Muscle of leg (tissue), 16 donors: ENCODE measurements at places on chromosomes 3 and 15. TPM values are rescaled to one million over a fixed set of nuclear protein-coding genes. Genes with fewer than 3 reads are reported as not detected.

DNA sequence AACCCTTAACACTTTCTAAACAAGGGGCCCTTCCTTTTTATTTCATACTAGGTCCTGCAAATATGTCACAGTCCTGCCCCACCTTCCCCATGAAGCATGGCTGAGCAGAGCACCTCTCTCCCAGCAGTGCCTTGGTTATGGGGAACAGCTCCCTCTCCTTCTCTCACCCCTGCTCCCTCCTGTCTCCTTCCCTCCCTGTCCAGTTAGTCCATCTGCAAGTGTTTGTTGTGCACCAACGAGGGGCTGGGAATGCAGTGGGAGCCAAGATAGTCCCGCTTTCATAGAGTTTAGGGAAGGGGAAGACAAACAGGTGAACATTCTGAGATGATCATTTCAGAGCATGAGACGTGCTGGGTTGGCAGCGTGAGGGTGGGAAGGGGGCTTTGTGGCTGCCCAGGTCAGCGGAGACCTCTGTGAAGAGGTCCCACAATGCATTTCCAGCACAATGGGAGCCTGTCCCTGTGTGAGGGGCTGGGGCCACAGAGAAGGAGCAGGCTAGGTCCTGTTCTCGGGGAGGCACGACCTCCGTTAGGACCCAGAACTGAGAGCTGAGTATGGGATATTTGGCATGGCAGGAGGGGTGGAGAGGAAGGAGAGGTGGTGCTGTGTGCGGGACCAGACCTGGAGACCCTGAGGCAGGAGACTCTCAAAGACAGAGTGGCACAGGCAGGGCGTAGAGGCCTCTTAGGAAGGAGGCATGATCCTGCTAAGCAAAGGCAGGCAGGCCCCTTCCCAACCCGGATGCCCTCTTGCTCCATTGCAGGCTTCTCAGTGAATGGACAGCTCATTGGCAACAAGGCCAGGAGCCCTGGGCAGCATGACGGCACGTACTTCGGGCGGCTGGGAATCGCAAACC, 5.5 kb upstream of the ITIH3 start:
- H3K27ac ChIP-seq = no peak overlapping the region
- no peak for DNase-seq
- H3K4me3 ChIP-seq = no peak overlapping the region
- peaks cover 22% of the 10 kb centered on the region for H3K4me1 ChIP-seq
- no peaks in the 10 kb centered on the region for H3K27me3 ChIP-seq

The ATP8B4 gene
- total RNA-seq = 4.9 TPM

DNA sequence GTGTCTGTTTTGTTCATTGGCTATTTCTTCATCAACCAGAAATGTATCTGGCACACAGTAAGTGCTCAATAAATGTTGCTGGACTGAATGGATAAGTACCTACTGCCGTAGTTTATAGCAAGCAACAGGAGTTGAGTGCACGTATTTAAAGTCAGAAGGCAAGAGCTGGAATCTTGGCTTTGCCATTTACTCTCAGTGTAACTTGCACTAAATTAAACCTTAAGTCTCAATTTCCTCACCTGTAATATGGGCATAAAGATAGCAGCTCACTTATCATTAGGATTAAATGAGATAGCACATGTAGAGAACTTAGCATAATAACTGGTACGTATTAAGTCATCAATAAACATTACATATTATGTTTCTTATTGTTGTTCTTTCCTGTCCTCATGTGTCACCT, 13.0 kb upstream of the FAM174B start:
- no peaks in the 10 kb centered on the region for H3K36me3 ChIP-seq
- H3K27ac ChIP-seq = no peak overlapping the region
- H3K4me1 ChIP-seq = peaks cover 39% of the 10 kb centered on the region
- no peak overlapping the region for H3K4me3 ChIP-seq
- H3K27me3 ChIP-seq = peaks cover 2% of the 10 kb centered on the region

The SYNPR gene
- 0.04 TPM for total RNA-seq

The MYLK gene
- 28.2 TPM for total RNA-seq

- H3K27ac ChIP-seq = no peak overlapping the region
- H3K4me1 ChIP-seq = no peaks in the 10 kb centered on the region
- no peak for DNase-seq
These were observed 95.0 kb downstream of the THRB start for GRCh38 chr3:24399614-24400013.

- H3K36me3 ChIP-seq = no peaks in the 10 kb centered on the region
- no peaks in the 10 kb centered on the region for H3K4me1 ChIP-seq
- H3K27ac ChIP-seq = no peak overlapping the region
- no peak for DNase-seq
- no peaks in the 10 kb centered on the region for H3K27me3 ChIP-seq
- no peak overlapping the region for H3K4me3 ChIP-seq
These were observed 311.6 kb upstream of the CNTN4 start for GRCh38 chr3:1787094-1787493.

GRCh38 chr15:28914483-28915023, 28.8 kb downstream of the APBA2 start:
- no peaks in the 10 kb centered on the region for H3K4me1 ChIP-seq
- H3K4me3 ChIP-seq = no peak overlapping the region
- no peak for DNase-seq
- H3K27ac ChIP-seq = no peak overlapping the region
- no peaks in the 10 kb centered on the region for H3K36me3 ChIP-seq

The AADACL2 gene
- not detected for total RNA-seq

GRCh38 chr3:79175870-79176269, 591.9 kb downstream of the ROBO1 start:
- no peaks in the 10 kb centered on the region for H3K4me1 ChIP-seq
- H3K36me3 ChIP-seq = no peaks in the 10 kb centered on the region
- DNase-seq = peak; percentile 28
- no peak overlapping the region for H3K27ac ChIP-seq
- H3K4me3 ChIP-seq = no peak overlapping the region

DNA sequence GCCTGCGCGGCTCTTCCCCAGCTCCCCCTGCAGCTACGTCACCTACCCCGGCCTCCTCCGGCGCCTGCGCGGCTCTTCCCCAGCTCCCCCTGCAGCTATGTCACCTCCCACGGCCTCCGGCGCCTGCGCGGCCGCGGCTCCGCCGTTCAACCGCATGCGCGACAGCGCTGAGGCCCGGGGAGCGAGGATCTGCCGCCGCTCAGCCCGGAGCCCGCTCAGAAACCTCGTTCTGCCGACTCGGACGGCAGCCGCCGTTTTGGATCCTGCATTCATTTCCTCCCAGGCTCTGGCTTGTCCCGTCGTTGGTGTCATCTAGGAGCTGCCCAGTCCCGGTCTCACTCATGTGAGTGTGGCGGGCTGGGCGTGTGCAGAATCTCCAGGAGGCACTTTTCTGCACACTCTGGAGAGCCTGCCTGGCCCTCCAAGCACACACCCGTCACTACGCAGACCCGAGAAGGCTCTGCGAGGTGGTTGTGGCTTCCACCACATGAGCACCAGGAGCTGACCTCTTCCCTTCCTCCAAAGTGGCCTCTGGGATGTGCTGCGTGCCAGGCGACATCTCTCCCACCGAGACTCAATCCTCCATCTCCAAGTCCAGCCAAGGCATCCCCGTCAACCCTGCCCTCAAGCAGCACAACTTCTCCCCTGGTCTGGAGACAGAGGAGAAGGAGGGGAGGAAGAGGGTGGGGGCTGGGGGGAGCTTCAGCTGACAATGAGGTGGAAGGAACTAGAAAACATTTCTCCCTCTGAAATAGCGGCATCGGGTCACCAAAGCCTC, 165.3 kb downstream of the CHSY1 start:
- H3K4me3 ChIP-seq = no peak overlapping the region
- H3K27me3 ChIP-seq = no peaks in the 10 kb centered on the region
- no peaks in the 10 kb centered on the region for H3K36me3 ChIP-seq
- no peak overlapping the region for H3K27ac ChIP-seq
- DNase-seq = no peak
- peaks cover 35% of the 10 kb centered on the region for H3K4me1 ChIP-seq

DNA sequence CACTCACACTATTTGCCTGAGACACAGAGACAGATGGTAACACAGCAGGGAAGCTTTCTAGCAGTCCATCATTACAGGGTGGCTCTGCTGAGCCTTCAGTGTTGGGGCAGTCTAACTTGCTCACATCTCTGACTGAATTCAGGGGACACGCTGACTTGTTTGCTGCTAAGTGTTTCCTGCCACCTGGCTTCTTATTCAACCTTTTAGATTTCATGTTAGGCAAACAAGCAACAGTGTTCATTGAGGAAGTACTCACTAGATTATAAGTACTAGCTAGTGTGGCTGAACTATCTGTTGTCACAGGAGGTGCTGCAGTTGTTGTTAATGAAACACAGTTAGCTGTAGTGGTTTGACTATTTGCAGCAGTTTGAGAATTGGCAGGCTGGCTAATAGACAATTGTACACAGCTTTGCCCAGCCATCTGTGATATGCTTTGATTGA, 37.3 kb downstream of the USF3 start:
- DNase-seq = no peak
- H3K4me1 ChIP-seq = peaks cover 28% of the 10 kb centered on the region
- H3K4me3 ChIP-seq = no peak overlapping the region
- peaks cover 45% of the 10 kb centered on the region for H3K36me3 ChIP-seq
- no peaks in the 10 kb centered on the region for H3K27me3 ChIP-seq
- H3K27ac ChIP-seq = no peak overlapping the region

- no peak overlapping the region for H3K4me3 ChIP-seq
- H3K4me1 ChIP-seq = peaks cover 7% of the 10 kb centered on the region
- DNase-seq = no peak
- no peaks in the 10 kb centered on the region for H3K36me3 ChIP-seq
These were observed 66.8 kb downstream of the CHRNA7 start for GRCh38 chr15:32096916-32097617.

The LRTM1 gene
- total RNA-seq = 99.9 TPM

DNA sequence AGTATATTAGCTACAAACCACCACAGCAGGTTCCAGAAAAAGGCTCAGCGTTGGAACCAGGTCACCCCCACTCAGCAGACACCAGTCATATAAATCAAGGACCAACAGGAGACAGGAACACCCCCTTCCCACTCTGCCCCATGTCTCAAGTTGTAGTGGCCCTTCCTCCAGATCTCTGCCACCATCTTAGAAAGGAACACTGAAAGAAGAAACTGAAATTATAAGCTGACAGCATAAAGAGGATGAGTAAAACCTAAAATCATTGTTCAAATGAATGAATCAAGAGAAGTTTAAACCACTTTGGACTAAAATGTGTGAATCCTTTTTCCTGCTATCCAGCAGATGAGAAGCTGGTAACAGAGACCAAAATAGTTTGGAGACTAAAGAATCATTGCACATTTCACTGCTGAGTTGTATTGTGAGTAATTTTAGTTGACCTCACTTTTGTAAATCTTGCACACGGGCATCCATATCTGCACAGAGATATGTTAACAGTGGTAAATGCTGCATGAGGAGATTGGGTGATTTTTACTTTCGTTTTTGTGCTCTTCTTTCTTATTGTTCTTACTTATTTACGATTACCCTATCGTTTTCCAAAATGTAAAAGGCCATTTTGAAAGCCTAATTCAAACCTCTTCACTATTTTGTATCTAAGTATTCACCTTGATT, 19.8 kb downstream of the CCR3 start:
- no peak for DNase-seq
- peaks cover 3% of the 10 kb centered on the region for H3K27me3 ChIP-seq
- no peak overlapping the region for H3K4me3 ChIP-seq
- H3K36me3 ChIP-seq = no peaks in the 10 kb centered on the region
- no peak overlapping the region for H3K27ac ChIP-seq

GRCh38 chr3:77799278-77799677, 759.4 kb downstream of the ROBO2 start:
- DNase-seq = no peak
- no peaks in the 10 kb centered on the region for H3K4me1 ChIP-seq
- no peak overlapping the region for H3K4me3 ChIP-seq

DNA sequence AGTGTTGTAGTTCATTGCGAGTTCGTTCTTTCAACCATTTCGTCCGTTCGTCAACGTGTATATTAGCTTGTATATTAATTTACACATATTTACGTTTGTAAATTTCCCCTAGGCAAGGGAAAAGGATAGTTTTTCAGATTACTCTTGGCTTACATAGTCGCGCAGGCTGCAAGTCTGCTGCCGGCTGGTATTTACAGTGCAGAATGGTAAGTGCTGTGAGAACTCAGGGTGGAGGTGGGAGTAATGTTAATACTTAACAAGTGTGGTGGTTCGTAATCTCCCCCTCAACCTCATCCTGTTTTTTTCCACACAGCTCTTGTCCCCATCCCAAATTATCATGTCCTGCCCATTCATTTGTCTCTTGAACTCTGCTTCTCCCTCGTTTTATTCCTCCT, 766 bp downstream of the FAM98B start:
- DNase-seq = no peak
- H3K27me3 ChIP-seq = no peaks in the 10 kb centered on the region
- H3K27ac ChIP-seq = peak overlapping the region; percentile 95
- peaks cover 5% of the 10 kb centered on the region for H3K36me3 ChIP-seq

The ETFA gene
- total RNA-seq = 125 TPM

The GP9 gene
- 0.40 TPM for total RNA-seq

The ITIH1 gene
- 0.22 TPM for total RNA-seq

GRCh38 chr3:55742832-55743136, 255.7 kb upstream of the WNT5A start:
- DNase-seq = no peak
- H3K36me3 ChIP-seq = no peaks in the 10 kb centered on the region
- H3K27me3 ChIP-seq = no peaks in the 10 kb centered on the region
- no peak overlapping the region for H3K4me3 ChIP-seq
- H3K27ac ChIP-seq = no peak overlapping the region

- H3K36me3 ChIP-seq = no peaks in the 10 kb centered on the region
- peak; percentile 16 for DNase-seq
- H3K27ac ChIP-seq = no peak overlapping the region
These were observed 12.3 kb upstream of the KPNA4 start for GRCh38 chr3:160577556-160578195.

GRCh38 chr15:81002331-81003096, 1.8 kb downstream of the TLNRD1 start:
- H3K36me3 ChIP-seq = peaks cover 8% of the 10 kb centered on the region
- peaks cover 19% of the 10 kb centered on the region for H3K4me1 ChIP-seq
- no peak for DNase-seq

DNA sequence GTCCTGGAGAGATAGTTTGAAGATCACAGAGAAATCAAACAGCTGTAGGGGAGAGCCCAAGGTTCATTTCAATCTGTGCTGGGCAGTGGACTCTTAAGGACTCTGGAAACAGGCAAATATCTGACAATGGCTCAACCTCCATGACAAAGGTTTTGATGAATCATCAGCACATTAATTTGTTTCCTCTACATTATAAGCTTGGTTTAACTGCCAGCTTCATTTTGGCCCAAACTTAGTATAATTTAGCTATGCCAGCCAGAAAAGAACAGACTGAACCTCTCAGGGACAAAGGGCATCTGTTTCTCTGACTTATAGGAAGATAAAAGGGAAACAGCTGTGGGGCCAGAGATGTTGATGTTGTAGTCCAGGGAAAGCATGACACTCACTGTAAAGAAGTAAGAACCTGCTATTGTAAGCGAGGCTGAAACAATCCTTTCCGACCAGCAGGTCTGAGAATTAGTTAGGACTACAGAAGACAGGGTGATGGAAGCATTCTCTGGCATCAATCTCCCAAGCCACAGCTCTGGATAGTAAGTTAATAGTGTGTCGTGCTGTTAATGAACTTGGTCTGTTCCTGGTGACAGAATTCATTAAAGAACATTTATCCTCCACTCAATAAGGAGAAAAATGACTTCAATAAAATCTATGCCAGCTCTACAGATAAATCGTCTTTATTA, 110.1 kb downstream of the KCNMB2 start:
- DNase-seq = peak; percentile 83
- no peaks in the 10 kb centered on the region for H3K27me3 ChIP-seq
- no peaks in the 10 kb centered on the region for H3K36me3 ChIP-seq
- H3K4me1 ChIP-seq = peaks cover 6% of the 10 kb centered on the region
- peak overlapping the region; percentile 68 for H3K27ac ChIP-seq
- no peak overlapping the region for H3K4me3 ChIP-seq

GRCh38 chr3:149494022-149494758, 19.7 kb downstream of the TM4SF4 start:
- no peaks in the 10 kb centered on the region for H3K4me1 ChIP-seq
- no peak overlapping the region for H3K4me3 ChIP-seq
- no peak overlapping the region for H3K27ac ChIP-seq
- H3K36me3 ChIP-seq = no peaks in the 10 kb centered on the region

The ACP3 gene
- total RNA-seq = 0.44 TPM
